ENCODE measurements at places on chromosomes 7 and 10. TPM values are rescaled to one million over a fixed set of nuclear protein-coding genes. Genes with fewer than 3 reads are reported as not detected.

AGMO gene
- total RNA-seq: not detected

LFNG gene
- 30.0 TPM for total RNA-seq

PILRB gene
- 43.6 TPM for total RNA-seq

RADIL gene
- 0.50 TPM for total RNA-seq

LEP gene
- not detected for total RNA-seq

INMT gene
- total RNA-seq: 0.53 TPM

ASB4 gene
- not detected for total RNA-seq

PIK3CG gene
- 10.2 TPM for total RNA-seq
